ENCODE measurements at places on chromosomes 16 and 17. TPM values are rescaled to one million over a fixed set of nuclear protein-coding genes. Genes with fewer than 3 reads are reported as not detected.

Gene RNF135
- total RNA-seq = 0.34 TPM

Gene PLEKHH3
- total RNA-seq = 16.8 TPM

Gene CHMP6
- total RNA-seq = 14.4 TPM

Gene MT1G
- not detected for total RNA-seq

Gene NPIPA5
- 0.52 TPM for total RNA-seq

Gene XAF1
- under 0.01 TPM for total RNA-seq

Gene PRR35
- not detected for total RNA-seq

Gene GFAP
- not detected for total RNA-seq

Gene TBC1D28
- total RNA-seq = not detected

Gene TM4SF5
- not detected for total RNA-seq

Gene ABCA9
- 0.34 TPM for total RNA-seq

Gene TP53TG3C
- total RNA-seq = not detected

Gene ITFG1
- total RNA-seq = 47.1 TPM

Gene SLC6A4
- 3.4 TPM for total RNA-seq

Gene CCL5
- 0.33 TPM for total RNA-seq

Gene TP53TG3B
- not detected for total RNA-seq

Gene FOXL1
- total RNA-seq = 2.1 TPM

Gene SPATA22
- total RNA-seq = 0.33 TPM

Gene EXOC3L1
- total RNA-seq = 47.2 TPM

Gene TP53TG3
- total RNA-seq = not detected

Gene MYH1
- not detected for total RNA-seq

Gene SLC12A3
- total RNA-seq = not detected

Gene PPY
- total RNA-seq = not detected

Gene SLC46A1
- total RNA-seq = 0.33 TPM

Gene CMC2
- 23.7 TPM for total RNA-seq

Gene TPPP3
- total RNA-seq = 0.11 TPM

Gene NHLRC4
- 2.3 TPM for total RNA-seq

Gene USP10
- 34.9 TPM for total RNA-seq

Gene IFI35
- 7.8 TPM for total RNA-seq

Gene EIF5A
- 483 TPM for total RNA-seq

Gene MMP25
- total RNA-seq = under 0.01 TPM

Gene GUCY2D
- total RNA-seq = not detected

Gene SYT17
- 2.0 TPM for total RNA-seq

Gene KAT8
- 42.9 TPM for total RNA-seq

Gene KCNAB3
- 0.17 TPM for total RNA-seq

Gene GPR179
- not detected for total RNA-seq

Gene TMC6
- total RNA-seq = 33.3 TPM

Gene SLC35G6
- not detected for total RNA-seq

Gene ASB16
- total RNA-seq = not detected

Gene HS3ST6
- not detected for total RNA-seq

Gene PSKH1
- 14.9 TPM for total RNA-seq

Gene SETD1A
- total RNA-seq = 1.9 TPM

Gene TAC4
- not detected for total RNA-seq

Gene KRT25
- not detected for total RNA-seq

Gene KRTAP9-4
- total RNA-seq = not detected

All from dermis lymphatic vessel endothelial cell (primary cell).